Osteocyte (in vitro differentiated cells): ENCODE measurements at places on chromosomes 5 and 9.

- DNase-seq = no peak
Observed at GRCh38 chr9:89375191-89375760, 57.0 kb downstream of the SECISBP2 start.

DNA sequence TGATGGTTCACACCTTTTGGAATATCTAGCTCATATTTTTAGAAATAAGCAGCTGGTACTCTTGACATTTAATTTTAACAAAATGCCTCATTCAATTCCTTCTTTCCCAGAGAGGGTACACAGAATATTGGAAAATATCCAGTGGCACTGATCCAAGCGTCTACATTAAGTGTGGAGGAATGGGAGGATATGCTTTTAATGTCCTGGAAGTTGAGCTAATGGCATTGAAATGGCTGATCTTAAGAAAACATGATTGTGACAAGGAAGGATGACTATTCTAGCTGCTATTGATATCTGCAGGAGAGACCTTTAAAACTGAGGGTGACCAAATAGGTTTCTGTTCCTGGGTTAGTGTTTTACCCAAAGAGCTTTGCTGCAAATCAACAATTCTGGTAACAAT, 30.0 kb downstream of the ZNF366 start:
- DNase-seq = no peak

GRCh38 chr5:5826911-5827310, 404.4 kb downstream of the ICE1 start:
- DNase-seq = no peak

DNA sequence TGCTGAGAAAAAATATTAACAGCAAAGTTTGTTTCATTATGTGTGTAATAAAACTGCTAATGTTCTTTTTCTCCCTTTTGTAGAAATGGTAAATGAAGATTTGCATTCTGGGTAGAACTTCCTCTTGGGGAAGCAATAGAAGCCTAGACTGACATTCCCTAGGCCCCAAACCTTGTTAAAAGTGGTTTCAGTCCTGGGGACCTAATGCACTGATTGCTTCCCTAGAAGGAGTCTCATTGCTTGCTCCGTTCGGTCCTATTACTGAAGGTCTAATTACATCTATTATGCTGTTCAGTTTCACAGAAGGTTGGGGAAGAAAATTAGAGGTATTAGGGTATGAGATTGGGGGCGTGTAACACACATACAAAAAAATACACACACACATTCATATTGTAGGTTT, 893.8 kb downstream of the TLE4 start:
- DNase-seq = no peak

DNA sequence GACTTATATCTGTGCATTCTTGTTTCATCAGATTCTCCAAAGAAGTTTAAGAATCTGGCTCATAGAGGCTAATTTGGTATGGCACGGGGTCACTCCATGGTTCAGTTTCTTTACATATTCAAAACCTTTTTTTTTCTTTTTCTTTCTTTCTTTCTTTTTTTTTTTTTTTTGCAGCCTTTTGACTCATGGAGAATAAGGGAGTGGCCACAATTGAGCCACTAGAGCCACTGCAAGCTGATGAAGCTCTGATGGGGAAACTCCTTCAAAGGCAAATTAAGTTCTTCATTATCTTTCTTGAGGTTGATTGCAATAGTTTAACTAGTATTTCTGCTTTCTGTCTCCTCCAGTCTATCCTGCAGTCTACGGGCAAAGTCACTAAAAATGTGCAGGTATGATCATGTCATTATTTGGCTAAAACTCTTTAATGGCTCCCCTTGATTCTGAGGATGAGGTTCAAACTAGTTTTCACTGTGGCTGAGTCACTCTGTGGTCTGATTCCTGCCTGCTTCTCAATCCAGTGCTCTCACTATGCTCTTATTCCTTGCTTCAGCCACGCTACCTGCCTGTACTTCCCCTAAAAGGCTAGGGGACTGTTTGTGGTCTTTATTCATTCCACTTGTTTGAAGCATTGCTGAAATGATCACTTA, 93.5 kb upstream of the RIOK2 start:
- DNase-seq = no peak

DNA sequence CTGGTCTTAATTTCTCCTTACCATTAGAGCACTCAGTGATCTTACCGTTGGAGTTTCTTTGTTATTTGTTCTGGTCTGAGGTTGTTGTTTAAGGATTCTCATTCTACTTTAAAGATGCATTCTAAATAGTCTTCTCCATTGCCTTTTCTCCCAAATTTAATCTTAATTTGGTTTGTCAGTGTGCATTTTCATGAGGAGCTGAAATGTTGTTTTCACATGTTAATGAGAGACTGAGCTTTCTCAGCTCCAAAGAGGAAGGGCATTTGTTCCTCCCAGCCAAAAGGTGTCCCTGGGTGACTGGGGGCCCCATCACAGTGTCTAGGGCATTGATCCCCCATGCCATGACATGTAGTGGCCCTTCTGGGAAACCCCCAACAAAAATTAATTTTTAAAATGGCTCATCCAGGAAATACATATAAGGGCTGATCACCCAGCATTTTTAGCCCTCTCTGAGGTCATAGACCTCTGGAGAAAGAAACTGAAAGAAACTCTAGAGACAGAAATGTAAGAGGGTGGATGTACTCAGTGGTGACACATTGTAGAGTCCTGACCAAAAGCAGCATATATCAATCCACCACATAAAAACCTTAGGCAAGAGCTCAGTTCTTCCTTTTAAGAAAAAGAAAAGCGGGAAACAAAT, 240.4 kb upstream of the RAI14 start:
- DNase-seq = no peak

DNA sequence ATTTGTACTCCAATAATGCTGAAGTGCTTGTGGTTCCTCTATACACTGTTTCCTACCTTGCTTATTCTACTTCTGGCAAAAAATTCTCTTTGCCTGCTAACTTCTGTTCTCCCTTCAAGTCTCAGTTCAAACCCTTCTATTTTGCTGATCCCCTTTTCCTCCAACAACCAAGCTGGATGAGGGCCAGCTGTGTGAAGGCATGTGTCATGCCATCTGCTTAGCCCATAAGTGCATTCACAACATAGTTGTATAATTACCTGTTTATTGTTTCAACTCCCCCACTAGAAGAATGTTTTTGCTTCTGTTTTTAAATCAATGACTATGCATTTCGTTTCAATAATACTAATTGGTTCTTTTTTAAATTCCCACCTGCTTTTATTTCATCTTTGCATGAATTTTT, 1951.4 kb upstream of the WWC1 start:
- no peak for DNase-seq

- no peak for DNase-seq
Observed at GRCh38 chr5:179730852-179731251, 1.8 kb upstream of the MAML1 start.

DNA sequence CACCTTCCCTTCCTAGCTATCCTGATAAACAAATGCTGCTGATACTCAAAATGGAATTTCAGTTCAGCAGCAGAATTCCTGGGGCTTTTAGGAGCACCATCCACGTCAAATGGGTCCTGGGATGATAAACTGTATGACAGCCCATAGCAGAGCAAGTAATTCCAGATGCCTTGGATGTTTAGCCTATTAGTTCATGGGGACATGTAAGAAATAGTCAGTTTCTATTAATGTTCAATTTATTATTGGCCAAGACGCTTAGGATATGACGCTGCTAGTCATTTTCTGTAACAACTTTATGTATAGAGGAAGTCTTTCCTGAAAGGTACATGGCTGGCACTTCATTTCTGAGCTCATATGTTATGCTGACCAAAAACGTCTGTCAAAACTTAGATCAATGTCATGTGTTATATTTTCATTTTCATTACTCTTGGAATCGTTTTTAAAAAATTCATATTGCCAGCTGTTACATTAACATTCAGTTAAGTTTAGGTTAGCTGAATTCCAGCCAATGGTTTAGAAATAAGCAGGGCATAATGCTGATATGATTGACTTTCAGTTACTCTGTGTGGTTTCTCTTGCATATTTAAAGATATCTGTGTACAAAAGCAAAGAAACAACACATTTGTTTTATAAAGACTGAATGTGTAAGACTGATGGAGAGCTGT, 243.8 kb downstream of the CSNK1G3 start:
- no peak for DNase-seq

GRCh38 chr5:66861402-66861801, 265.2 kb downstream of the MAST4 start:
- no peak for DNase-seq
